ENCODE measurements at places on chromosomes 2 and 18.

DNA sequence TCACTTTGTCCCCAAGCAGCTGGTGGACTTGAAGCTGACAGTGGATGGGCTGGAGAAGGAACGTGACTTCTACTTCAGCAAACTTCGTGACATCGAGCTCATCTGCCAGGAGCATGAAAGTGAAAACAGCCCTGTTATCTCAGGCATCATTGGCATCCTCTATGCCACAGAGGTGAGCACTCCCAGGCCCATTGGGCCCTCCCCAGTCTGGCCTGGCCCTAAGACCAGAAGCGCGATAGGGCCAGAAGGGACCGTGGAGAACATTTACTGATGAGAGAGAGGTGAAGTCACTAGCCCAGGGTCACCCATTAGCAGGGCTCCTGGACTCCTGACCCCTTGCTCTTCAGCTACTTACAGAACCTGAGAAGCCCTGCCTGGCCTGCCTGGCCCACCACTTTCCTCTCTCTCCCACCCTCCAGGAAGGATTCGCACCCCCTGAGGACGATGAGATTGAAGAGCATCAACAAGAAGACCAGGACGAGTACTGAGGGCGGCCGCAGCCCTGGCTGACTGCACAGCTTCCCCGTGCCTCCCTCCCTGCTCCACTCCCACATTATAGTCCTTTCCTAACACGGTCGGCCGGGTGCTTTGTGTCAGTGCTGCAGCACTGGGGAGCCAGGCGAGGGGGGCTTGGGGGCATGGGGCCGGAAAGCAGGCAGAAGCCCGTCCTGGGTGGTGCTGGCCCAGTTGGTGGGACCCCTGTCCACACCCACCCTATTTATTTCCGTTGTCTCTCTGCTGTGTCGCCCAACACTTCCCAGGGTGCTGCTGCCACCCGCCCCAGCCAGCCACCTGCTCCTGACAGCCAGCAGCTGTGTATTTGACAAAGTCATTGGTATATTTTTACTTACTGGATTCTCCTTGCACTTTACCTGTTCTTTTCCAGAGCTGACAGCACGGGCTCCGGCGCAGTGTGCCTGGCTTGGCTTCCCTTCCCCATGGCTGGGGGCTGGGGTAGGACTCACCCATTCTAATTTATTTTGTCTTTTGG is 6.6 kb upstream of the TMEM214 start:
- no peak for DNase-seq

DNA sequence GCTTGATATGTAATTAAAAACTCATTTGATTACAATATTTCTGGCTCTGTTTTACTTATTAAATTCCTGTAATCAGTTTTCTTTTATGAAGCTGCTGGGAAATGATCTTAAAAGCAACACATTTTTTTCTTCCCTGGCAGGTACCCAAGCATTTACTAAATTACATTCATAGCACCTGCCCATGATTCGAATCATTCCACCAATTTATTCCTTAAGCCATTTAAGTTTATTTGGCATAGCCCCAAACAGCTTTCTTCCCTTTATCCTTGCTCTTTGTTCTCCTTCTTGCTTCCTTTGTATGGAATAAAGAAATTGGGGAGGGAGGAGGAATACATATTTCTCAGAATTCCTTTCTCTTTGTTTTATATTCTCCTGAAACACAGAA is 241.3 kb downstream of the AGPS start:
- no peak for DNase-seq

DNA sequence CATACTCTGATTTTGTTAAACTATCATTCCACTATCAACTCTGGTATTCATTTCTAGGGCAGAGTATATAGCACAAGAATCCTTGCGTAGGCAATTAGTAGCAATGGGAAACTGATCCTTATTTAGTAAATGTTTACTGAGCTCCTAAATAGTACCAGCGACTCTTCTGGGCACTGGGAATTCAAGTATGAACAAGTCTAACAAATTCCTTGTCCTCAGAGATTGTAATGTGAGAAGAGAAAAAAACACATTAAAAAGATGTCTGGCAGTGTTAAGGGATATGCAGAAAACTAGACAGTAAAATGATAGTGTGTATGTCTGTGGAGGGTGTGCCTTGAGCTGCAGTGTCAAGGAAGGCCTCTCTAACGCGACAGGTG is 721 bp downstream of the METTL5 start:
- DNase-seq = no peak

DNA sequence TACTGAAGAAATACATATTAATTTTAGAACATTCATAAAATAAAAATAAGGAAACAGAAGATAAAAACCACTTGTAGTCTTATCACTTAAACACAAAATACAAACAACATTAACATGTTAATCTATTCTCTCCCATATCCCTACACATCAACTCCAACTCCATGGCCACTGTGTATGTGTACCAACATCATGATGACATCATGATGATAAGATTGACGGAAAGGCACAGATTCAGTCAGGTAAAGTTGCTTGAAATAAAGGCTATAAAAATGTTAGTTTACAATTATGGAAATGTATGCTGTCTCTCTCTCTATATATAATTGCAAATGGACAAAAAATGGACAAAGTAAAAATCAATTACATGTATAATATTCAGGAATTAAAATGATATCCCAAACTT is 388.5 kb upstream of the UBE2E3 start:
- DNase-seq = no peak

GRCh38 chr2:105487142-105488069 is 88.6 kb upstream of the FHL2 start:
- no peak for DNase-seq

DNA sequence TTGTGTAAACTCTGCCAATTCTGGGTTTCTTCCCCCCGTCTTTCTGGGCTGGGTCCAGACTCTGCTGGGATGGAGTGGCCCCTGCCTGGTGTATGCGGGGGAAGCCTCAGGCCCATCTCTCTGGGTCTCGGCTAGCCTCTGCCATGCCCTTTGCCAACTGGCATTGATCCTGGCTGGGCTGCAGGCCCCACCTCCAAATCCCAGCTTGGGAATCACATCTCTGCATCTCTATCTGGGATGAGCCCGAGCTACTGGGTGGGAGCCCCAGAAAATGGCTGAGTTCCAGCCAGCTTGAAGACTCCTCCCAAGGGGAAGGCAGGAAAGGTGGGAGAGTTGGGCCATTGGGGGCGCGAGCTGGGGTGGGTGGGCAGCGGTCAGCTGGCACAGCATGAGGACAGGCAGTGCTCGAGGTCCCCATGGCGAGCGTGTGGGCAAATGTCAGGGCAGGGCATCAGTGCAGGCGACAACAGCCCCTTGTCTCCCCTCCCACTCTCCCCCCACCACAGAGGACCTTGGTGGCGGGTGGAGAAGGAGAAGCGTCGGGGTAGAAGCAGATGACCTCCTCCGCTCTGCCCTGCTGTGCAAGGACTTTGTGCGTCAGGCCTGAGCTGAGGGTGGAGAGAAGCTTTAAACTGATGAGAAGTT is 139.4 kb downstream of the ASB1 start:
- DNase-seq = no peak

GRCh38 chr2:21793461-21793860 is 669.7 kb downstream of the TDRD15 start:
- no peak for DNase-seq

DNA sequence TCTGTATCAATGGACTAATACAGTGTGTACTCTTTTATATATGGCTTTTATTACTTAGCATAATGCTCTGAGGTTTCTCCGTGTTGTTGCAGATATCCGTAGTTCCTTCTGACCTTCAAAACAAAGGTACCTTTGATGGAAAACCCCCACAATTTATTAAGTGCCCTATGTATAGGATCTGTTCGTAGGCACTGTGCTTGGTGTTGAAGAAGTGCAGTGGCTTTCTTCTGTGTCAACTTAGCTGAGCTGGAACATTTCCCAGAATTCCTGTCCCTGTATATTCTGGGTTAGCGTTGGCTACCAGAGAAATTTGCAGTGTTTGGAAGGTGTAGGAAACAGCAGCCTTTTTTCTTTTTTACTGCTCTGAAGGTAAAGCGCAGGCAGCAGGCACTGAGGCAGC is 56.3 kb upstream of the MSH2 start:
- no peak for DNase-seq

- no peak for DNase-seq
These were observed 200.6 kb downstream of the ZBTB7C start for GRCh38 chr18:48208432-48209140.

- DNase-seq = no peak
These were observed 82.6 kb upstream of the RBM44 start for GRCh38 chr2:237716011-237716410.

GRCh38 chr2:65070172-65070830 is 14.1 kb downstream of the CEP68 start:
- DNase-seq = peak; percentile 61

DNA sequence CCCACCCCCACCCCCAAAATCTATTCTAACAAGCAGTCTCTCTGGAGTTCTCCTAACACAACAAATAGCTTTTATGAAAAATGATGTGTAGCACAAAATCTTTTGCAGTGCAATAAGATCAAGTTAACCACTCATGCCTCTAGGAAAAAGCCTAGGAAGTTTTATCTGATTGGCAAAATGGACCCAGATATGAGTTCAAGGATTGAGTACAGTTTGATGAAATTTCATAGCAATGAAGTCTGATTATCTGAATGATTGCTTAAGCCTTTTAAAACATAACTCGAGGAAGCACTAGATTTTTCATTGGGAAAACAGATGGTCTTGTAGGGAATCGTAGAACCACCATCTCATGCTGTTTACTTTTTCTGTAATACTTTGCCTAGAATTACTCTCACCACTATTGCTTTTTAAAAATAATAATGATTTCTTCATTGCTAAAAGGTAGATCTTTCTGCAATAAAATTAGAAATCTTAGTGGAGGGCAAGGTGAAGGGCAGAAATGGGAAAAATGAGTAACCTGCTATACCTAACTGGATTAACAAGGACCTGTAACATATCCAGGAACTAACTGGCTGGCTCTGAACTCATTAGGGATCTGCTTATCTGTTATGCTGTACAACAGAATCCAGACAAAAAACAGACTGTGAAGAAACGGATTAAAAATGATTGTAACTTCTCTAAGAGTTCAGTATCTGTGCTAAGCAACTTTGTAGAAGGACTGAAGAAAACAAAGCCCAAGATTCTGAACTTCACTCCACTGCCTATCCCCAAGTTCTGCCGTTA is 73.7 kb upstream of the ETAA1 start:
- no peak for DNase-seq

DNA sequence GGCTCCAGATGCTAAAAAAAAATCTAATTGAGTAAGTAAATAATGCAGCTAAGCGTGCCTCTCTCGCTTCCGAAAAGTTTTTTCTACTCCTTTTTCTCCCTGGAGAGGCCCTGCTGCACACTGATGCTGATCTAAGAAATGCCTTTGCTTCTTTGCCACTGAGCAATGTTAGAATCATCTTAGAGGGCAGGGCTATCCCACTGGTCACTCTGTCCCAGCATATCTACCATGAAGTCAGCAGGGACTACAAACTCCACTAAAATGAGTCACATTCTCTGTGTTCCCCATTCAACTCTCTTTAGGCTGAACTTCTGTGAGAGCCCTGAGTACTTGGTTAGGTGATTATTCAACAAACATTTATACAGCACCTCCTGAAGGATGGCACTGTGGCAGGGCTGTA is 127.6 kb upstream of the LYPD1 start:
- DNase-seq = no peak

DNA sequence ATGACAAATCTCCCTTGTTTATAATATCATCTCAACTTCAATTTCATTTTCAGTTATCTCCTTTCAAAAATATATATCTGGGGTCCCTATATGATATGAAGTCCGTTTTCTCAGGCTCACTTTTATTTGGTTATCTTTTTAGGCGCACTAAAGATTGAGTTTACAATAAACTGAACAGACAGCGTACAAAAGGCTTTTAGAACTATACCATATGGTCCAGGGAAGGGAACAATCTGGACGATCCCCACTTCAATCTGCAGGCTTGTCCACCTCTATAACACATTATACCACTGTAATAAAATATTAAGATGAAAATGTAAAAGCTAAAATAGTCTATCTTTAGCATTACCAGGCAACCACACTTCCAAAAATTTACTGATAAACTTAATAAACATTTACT is 289.9 kb downstream of the ZEB2 start:
- DNase-seq = no peak

DNA sequence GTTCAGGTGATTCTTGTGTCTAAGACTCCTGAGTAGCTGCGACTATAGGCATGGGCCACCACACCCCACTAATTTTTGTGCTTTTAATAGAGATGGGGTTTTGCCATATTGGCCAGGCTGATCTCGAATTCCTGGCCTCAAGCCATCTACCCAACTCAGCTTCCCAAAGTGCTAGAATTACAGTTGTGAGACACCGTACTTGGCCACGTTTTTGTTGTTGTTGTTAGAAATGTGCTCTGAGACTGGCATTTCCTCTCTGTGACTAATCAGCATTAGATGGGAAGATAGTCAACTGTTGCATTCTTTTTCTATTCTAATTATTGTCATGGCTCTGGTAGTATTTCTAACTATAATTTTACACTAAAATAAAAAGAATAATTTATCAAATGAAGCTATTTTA is 191.7 kb downstream of the CAMKMT start:
- DNase-seq = no peak

DNA sequence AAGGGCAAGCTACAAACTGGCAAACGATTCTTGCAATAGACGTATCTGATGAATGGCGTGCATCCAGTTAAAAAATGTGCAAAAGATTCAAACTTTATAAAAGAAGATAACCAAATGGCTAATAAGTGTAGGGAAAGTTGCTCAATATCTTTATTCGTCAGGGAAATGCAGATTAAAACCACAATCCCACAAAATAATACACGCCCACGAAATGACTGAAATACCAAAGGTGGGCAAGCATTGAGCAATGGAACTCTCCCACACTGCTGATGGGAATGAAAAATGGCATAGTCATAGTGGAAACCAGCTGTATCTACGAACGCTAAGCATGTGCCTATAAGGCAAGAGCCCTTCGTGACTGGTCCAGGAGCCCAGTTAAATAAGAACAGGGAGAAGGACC is 168.6 kb upstream of the SIX2 start:
- DNase-seq = peak; percentile 32

GRCh38 chr2:66515743-66516142 is 80.8 kb downstream of the MEIS1 start:
- no peak for DNase-seq

GRCh38 chr18:28039078-28039477 is 137.9 kb downstream of the CDH2 start:
- no peak for DNase-seq

- no peak for DNase-seq
These were observed 9.2 kb upstream of the NFATC1 start for GRCh38 chr18:79386547-79386946.

DNA sequence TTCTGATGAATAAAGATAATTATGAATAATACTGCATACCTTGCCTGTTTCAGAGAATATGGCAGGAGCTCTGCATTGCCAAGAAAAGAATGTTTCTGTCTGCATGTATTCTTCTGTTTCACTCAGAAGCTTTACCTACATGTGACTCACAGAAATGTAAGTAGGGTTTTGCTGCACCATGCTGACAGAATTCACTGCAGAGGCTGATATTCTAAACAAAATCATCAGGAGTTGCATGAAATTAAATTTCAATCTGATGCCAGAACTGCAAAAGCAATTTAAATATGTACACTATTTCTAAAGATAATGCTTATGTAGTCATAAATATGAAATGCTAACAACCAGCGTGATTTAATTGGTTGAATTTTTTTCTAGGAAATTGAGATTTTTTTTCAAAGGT is 332.8 kb upstream of the FSHR start:
- DNase-seq = no peak

- no peak for DNase-seq
These were observed 138.7 kb downstream of the MGAT5 start for GRCh38 chr2:134392442-134393074.

- DNase-seq = no peak
These were observed 170.5 kb upstream of the ALKAL2 start for GRCh38 chr2:458425-458815.

- DNase-seq = no peak
These were observed 175.3 kb upstream of the LYPD1 start for GRCh38 chr2:132845339-132845738.

GRCh38 chr2:223613017-223613950 is 11.1 kb upstream of the SCG2 start:
- peak; percentile 77 for DNase-seq

Data from LoVo (cell line).